ENCODE measurements at places on chromosomes 13 and 19. TPM values are rescaled to one million over a fixed set of nuclear protein-coding genes. Genes with fewer than 3 reads are reported as not detected.

GRCh38 chr19:44725684-44726083 is 22.8 kb upstream of the BCL3 start:
- DNase-seq = no peak

DNA sequence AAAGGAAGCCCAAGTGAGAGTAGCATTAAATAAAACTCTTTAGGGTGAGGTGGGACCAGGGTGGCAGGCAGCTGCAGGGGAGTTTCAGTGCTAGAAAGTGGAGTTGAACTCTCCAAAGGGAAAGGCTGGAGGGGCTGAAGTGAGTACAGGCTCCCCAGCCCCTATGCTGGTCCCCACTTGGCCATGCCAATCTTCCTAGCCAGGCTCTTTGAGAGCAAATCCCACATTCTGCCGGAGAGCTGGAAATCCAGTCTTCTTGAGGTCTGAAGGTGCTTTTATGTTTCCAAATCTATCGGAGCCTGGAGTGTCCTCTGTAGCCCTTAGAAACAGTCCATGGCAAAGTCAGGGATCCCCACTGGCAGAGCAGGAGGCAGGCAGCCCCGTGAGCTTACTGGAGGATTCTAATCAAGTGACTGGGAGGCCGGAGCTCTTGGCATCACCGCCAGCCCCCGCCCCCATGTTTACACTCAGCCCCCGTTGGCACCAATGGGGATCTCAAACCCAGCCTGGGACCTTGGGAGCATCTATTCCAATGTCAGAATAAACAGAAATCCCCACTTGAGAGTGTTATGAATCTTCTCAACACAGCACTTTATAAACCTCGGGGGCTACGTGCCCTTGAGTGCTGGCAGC is 18.3 kb downstream of the ZNF536 start:
- DNase-seq = no peak

GRCh38 chr13:113455384-113455783 is 2.1 kb upstream of the ADPRHL1 start:
- no peak for DNase-seq

Gene TTC9B
- total RNA-seq = not detected

GRCh38 chr19:43078311-43078710 is 4.2 kb downstream of the PSG2 start:
- no peak for DNase-seq

Gene PCDH8
- 1.2 TPM for total RNA-seq

- no peak for DNase-seq
These were observed 1525.6 kb upstream of the PRR20A start for GRCh38 chr13:55615081-55615480.
